ENCODE measurements at places on chromosomes 1 and 21.

- DNase-seq = peak; percentile 80
These were observed 11.8 kb upstream of the RAB3B start for GRCh38 chr1:52002038-52002917.

DNA sequence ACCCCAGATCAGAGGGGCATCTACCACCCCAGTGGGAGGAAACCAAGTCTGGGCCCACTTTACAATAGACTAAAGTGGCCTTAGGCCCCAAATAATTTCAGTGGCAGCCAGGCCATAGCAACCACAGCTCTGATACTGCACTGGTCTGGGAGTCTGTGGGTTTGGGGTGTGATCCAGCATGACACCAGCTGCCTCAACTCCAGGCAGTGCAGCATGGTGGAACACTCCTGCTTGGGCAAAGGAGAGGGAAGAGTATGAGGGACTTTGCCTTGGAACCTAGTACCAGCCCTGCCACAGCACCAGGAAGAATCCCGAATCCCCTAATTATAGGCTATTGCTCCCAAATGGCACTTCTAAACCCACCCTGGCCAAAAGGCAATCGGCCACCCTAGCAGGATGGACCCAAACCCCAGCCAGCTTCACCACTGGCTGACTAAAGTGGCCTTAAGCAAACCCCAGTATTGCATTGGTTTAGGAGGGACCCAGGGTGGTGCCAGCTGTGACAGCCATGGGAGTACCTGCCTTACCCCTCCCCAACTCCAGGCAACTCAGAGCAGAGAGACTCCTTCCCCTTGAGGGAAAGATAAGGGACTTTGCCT, 47.1 kb downstream of the PACC1 start:
- no peak for DNase-seq

- DNase-seq = no peak
These were observed 65.1 kb upstream of the JUN start for GRCh38 chr1:58848818-58849411.

- no peak for DNase-seq
These were observed 91.3 kb downstream of the RPE65 start for GRCh38 chr1:68358439-68358838.

- no peak for DNase-seq
These were observed 71.3 kb downstream of the CRB1 start for GRCh38 chr1:197339106-197340060.

- no peak for DNase-seq
These were observed 203.6 kb downstream of the TRABD2B start for GRCh38 chr1:47793563-47793962.

GRCh38 chr1:117120774-117121588, 568 bp downstream of the TRIM45 start:
- no peak for DNase-seq

DNA sequence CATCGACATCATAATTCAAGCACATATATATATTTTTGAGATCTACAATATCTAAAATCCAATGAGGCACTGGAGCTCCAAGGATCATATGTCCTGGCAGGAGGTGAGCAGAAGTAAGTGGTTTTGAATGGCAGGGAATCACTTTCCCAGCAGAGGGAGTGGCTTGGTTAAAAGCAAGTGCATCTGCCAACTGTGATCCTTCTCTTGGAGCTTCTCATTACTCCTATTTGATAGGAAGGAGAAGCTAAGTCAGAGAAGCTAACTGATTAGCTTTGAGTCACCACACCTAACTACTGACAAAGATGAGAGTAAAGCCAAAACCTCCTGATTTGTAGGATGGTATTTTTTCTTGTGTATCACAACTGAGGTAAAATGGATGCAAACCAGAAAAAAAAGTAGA, 55.0 kb downstream of the ALG14 start:
- no peak for DNase-seq

- no peak for DNase-seq
These were observed 11.9 kb downstream of the LRRC3 start for GRCh38 chr21:44466996-44467858.

GRCh38 chr1:214451596-214451995, 99.8 kb downstream of the PTPN14 start:
- no peak for DNase-seq

GRCh38 chr1:198734323-198735008, 95.6 kb downstream of the PTPRC start:
- DNase-seq = no peak

DNA sequence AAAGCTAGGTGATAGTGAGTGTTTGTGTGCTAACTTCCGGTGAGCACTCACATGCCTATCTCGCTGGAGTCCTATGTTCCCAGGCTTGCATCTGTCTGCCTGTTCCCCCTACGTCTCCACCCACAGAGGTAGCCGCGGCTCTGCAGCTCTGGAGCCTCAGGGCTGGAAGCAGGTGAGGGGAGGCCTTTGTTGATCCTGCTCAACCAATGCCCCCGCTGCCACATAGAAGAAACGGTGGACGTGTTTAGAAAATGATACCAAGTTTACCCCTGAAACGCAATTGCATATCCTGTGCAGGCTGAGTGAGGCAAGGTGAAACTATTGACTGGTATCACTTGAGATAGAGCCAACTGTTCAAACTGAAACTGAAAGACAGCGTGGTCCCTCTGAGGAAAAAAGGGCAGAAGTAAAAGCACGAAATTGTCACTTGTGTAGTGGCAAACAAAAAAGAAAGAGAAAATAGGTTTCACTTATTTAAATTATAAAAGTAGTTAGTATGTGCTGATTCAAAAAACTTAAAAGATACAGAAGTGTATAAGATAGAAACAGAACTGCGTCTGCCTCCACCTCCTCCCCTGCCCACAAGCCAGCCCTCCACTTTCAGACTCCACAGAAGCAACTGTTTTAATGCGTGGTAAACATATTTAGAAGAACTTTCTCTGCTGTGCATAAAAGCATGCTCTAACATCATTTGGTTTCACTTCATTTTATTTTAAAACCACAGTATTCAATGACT, 38.6 kb upstream of the ETS2 start:
- DNase-seq = peak; percentile 75

GRCh38 chr21:16418226-16418625, 688.4 kb downstream of the USP25 start:
- DNase-seq = no peak

- DNase-seq = no peak
These were observed 114.0 kb upstream of the GJB5 start for GRCh38 chr1:34640654-34641401.

DNA sequence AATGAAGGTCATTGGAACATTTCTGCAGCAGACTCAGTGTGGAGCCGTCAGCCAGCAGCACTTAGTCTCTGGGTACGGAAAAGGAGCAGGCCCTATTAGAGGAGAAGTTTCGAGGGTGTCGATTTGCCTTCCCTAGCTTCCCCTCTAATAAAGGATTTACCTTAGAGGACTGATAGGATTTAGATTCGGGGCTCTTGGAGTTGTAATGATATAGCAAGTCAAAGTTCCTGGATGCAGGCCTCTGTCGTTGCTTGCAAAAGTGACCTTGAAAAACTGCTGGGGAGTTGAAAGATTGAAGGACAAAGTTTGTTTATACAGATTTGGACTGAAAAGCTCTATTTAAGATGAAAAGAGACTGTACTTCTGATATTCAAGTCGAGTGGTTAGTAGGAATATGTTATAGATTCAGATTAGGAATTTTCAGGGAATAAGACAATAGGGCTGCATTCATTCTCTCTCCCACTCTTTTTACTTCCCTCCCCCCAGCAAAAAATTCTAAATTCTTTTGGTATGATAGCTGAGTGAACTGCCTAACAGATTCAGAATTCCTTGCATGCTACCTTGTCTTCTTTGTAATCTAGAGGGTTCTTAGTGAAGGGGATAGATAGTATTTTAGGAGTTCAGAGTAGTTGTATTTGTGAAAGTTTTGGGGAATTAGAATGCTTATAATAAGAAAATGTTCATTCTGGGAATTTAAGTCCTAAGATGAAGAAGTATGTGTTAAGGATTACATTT, 19.2 kb downstream of the NFYC start:
- no peak for DNase-seq

All from CD4-positive, alpha-beta T cell treated with Interleukin-21 for 1 hour (primary cell).